GDM1 (cell line): ENCODE measurements at places on chromosomes 2 and 18.
A peak's percentile ranks its signal among the peaks of the same experiment; 100 is the strongest.

GRCh38 chr2:97792416-97792815 is 79.0 kb downstream of the ZAP70 start:
- no peak for DNase-seq

- DNase-seq, result peak; percentile 82
These were observed 7.9 kb downstream of the PCBP1 start for GRCh38 chr2:70094978-70095719.

- DNase-seq, result no peak
These were observed 336.3 kb downstream of the NYAP2 start for GRCh38 chr2:225735844-225736243.

- DNase-seq, result no peak
These were observed 5.1 kb upstream of the MALT1 start for GRCh38 chr18:58666176-58666575.

DNA sequence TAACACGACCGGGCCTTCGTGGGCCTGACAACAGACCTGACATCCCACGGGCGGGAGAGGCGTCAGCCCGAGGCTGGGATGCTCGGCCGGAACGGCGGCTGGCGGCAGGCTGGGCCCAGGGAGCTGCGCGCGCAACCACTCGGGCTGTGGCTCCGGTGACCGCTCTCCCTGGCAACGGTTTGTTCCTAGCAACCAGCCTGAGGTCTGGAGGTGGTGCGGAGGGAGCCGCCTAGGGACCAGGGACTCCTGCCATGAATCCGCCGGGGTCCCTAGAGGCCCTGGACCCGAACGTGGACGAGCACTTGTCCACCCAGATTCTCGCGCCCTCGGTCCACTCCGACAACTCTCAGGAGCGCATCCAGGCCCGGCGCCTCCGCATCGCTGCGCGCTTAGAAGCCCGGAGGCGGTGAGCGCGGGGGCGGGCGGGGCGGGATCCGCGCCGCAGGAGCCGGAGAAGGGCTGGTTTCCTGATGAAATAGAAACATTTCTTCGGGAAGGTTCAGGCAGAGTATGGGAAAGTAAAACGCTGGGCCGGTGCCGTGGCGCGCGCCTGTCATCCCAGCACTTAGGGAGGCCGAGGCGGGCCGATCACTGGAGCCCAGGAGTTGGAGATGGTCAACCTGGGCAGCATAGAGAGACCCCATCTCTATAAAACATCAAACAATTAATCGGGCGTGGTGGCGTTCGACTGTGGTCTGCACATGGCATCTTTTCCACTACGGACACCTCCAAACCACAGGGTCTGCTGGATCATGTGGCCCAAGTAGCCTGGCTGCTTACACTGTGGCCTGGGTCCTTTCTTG is at the start of gene DRC1:
TSS of gene DRC1 (plus strand) at position 182 of the 803 bp plus-strand sequence. CDS start at position 252, 70 bp downstream.
- no peak for DNase-seq

DNA sequence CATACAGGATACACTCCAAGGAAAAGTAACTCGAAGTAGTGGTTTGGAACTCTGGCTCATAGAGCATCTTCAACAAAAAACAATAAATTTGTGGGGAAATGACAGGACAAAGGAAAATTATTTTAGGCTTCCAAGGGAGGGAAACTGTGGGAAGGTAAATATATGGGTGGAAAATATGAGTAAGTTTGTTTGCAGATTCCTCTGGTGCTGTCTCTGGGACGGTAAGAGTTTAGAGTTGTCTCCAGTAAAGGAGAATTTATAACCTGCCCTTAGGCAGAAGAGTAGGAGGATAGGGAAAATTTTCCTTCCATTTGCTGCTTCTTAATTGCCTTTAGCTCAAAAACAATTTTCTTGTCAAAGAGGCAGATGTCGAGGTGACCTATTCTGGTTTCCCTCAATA is 19.3 kb downstream of the HNMT start:
- DNase-seq, result no peak

GRCh38 chr18:59323931-59324622 is 5.6 kb upstream of the CPLX4 start:
- no peak for DNase-seq

- DNase-seq, result no peak
These were observed 28.5 kb upstream of the FAHD2A start for GRCh38 chr2:95374029-95374428.

GRCh38 chr2:73172963-73173362 is 29.4 kb upstream of the NOTO start:
- DNase-seq, result no peak

- DNase-seq, result no peak
These were observed 1.6 kb downstream of the TMEM178A start for GRCh38 chr2:39667104-39667885.

DNA sequence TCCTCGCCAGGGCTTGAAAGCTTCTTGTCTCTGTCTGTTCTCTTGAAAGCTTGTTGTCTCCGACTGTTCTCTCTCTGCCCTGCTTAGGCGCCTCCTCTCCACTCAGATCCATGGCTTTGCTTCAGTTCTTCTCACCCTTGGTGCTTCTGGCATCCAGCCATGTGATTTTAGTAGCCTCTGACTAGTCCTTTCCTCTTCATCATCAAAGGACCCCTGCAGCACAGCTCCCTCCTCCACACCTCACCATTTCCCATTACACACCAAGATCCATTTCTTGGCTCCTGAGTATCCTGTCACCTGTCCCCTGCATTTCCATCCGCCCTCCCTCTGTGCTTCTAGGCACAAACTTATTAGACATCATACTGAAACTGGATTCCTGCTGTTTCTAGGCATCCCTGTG is 59.4 kb downstream of the ZNF236 start:
- DNase-seq, result no peak

DNA sequence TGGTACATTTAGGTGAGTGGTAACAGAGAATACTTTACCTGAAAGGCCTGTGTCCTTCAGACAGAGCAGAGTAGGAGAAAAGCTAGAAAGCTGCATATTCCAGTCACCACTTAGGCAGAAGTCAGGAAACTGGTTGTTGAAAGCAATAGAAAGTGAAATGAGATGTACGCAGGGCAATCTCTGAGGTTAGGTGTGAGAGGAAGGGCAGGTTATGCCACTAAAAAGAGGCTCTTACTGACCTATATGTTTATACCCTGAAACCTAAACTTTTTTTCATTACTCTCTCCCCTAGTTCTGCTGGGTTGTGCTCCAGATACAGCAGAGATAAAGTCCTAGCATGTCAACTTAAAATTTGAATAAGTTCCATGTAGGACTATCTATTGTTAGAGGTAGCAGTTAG is 93.5 kb downstream of the COX7A2L start:
- DNase-seq, result no peak

DNA sequence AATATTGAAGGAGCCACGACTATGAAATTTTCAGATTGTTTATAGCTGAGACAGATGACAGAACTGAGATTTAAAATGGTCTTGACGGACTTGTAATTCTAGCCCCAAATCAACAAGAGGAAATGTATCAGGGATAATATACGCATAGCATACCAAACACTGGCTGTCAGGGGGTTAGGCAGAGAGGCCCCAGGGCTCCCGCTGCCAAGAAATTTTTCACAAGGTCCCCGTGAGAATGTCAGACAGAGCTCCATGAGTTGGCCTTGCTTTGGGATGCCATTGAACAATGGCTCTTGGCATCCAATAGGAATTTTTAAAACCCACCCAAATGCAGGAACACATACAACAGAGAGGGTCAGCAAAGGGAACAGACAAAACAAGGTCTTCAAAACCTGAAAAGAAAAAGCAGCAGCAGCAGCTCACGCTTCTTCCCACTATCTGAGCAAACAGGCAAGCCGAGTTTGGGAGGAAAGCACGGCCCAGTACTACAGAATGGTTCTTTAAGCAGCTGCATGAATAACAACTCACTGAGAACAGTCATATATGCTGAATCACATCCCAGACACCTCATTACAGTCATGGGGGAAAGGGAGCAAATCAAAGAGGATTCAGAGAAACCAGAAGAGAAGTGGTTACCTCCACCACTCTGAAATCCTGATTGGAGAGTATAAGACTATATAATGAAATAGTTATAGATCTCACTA is 445.6 kb downstream of the RND3 start:
- DNase-seq, result no peak

GRCh38 chr2:176093145-176093897 is 800 bp downstream of the HOXD13 start:
- DNase-seq, result no peak

DNA sequence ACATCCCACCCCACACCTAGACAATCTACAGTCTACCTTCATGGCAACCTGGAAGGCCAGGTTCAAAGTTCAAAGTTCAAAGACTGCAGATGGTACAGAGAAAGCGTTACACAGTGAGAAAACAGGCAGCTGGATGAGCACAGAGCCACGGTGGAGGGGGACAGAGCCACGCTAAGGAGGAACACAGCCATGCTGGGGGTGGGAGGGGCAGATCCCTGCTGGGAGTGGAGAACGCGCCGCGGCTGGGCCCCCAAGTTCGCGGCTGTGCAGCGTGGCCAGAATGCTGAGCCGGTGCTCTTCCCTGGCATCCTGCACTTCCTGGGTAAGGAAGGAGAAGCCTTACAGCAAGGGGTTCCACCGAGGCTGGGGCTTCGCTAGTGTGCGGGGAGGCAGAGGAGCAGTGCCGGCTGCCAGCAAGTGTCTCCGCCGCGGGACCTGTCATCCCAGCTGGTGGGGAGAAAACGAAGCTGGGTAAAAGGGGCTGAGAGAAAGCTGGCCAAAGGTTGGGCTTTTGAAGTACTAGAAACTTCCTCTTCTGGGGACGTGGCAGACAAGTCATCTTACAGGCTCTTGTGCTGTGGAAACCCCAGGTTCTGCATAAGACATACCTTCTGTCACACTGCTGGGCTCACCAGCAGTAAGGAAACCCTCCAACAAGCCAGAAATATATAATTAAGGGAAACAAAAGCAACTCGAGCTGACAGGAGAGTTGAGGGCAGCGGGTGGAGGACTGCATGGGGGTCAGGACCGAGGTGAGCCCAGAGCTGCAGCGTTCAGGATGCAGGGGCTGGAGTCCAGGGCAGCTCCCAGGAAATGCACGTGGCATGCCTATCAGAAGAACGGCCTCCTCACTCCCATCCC is 115.5 kb downstream of the HDAC4 start:
- DNase-seq, result peak; percentile 32

DNA sequence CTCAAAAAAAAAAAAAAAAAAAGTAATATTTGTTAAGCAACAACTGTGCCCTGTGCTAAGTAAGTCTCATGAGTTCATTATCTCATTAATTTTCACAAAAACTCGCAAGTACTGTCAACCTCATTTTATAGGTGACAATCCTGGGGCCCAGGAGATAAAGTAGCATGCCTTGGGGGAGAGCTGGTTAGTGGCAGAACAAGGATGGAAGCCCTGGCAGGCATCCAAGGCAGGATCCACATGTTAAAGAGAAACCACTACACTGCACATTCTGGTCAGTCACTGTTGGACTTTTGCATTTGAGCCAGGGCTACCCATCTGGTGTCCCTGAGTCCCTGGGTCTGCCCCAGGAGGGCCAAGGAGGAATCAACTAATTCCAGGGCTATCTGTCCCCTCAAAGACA is 54.6 kb downstream of the ZFP36L2 start:
- DNase-seq, result no peak

DNA sequence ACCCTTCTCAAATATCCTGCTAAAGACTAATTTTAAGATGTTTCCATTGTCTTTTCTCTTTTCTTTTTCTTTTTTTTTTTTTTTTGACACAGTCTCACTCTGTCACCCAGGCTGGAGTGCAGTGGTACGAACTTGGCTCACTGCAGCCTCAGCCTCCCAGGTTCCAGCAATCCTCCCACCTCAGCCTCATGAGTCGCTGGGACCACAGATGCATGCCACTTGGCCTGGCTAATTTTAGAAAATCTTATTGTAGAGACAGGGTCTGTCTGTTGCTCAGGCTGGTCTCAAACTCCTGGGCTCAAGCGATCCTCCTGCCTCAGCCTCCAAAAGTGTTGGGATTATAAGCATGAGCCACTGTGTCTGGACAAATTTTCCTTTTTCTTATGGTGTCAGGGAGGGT is 167.5 kb downstream of the MCFD2 start:
- no peak for DNase-seq

DNA sequence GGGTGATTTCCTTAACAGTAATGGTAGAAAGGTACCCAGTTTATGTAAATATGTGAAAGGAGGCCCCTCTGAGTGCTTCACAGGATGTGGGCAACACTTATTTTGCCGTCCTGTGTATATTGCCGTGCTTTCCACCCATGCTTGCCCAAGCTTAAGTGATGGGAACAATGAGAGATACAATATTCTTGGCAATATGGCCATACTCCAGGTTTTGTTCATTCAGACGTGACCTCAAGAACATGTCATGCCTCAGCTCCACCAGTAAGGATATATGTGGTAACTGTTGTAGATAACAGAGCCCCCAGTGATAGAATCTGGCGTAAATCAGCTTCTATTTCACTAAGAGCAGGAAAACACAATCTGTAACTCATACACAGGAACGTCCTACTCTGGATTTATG is 318.7 kb downstream of the PTPRM start:
- no peak for DNase-seq
